ENCODE measurements at places on chromosomes 7 and 10.

DNA sequence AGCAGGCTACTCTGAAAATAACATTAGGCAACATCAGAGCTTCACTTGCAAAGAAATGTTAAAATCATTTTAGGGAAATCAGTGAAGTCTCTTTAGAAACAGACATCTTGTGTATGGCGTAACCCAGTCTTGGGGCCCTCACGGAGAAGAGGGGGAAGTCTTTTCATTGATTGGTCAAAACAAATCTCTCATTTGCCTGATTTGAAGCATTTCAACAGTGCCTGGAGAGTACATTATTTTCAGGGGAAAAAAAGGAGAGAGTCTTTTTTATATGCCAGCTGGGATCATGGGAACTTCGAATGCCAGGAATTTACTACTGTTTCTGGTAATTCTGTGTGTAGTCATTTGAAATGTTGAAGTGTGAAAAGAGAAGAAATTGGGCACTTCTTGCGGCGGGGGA lies 471.4 kb downstream of the PLXDC2 start:
- DNase-seq: peak; percentile 7

- DNase-seq: no peak
Measured at GRCh38 chr10:12899546-12899945, 102.0 kb downstream of the CCDC3 start.

GRCh38 chr7:44149571-44150465 lies 8.7 kb upstream of the MYL7 start:
- DNase-seq: no peak

DNA sequence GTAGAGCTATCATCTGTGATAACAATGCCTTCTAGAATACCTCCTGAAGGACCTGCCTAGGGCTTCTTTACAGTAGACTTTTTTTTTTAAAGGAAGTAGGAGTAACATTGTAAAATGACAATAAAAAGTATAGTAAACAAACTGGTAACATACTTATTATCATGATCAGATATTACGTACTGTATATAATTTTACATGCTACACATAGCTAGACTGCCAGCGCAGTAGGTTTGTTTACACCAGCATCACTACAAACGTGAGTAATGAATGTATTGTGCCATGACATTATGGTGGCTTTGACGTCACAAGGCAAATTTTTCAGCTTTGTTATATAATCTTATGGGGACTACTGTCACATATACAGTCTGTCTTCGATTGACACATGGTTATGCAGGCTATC lies 15.4 kb upstream of the ZRANB1 start:
- no peak for DNase-seq

- peak; percentile 55 for DNase-seq
Measured at GRCh38 chr10:45249978-45250693, 65.3 kb downstream of the OR13A1 start.
